Tibial nerve (tissue), 4 donors: ENCODE measurements at places on chromosomes 1 and 21. TPM values are rescaled to one million over a fixed set of nuclear protein-coding genes. Genes with fewer than 3 reads are reported as not detected.

DNA sequence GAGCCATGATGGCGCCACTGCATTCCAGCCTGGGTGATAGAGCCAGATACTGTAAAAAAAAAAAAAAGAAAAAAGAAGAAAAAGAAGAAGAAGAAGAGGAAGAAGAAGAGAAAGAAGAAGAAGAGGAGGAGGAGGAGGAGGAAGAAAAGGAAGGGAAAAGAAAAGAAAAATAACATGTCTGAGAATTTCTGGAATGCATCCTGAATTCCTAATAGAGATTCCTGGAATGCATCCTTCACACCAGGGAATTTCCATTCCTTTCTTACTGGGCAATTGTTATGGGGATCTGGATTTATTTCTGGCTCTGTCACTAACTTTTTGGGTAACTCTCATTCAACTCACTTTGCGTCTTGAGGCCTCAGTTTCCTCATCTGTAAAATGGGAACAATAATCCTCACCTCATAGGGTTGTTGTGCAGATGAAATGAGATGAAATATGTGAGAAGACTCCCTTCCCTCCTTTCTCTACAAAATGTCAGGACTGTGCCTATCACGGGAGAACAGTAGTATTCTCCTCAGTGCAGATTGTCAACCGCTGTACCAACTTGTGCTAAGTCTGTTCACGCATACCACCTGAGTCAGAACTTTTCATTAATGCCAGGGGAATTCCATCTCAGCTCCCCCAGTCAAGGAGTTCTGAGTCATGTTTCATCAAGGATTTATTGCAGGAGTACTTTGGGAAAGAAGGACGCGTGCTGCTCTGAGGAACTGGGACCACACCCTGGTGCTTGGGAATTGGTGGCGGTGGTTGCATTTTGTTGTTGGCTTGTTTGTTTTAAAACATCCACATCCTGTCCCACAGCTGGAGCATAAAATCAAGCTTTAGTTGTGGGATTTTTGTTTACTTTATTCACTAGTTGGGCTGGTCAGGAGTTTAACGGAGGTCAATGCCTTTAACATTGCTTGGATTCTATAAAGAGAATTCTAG, 42.4 kb upstream of the ROR1 start:
- DNase-seq = peak; percentile 19
- H3K4me1 ChIP-seq = peaks cover 9% of the 10 kb centered on the region
- no peak overlapping the region for H3K4me3 ChIP-seq
- H3K27ac ChIP-seq = peak overlapping the region; percentile 34
- H3K27me3 ChIP-seq = no peaks in the 10 kb centered on the region

DNA sequence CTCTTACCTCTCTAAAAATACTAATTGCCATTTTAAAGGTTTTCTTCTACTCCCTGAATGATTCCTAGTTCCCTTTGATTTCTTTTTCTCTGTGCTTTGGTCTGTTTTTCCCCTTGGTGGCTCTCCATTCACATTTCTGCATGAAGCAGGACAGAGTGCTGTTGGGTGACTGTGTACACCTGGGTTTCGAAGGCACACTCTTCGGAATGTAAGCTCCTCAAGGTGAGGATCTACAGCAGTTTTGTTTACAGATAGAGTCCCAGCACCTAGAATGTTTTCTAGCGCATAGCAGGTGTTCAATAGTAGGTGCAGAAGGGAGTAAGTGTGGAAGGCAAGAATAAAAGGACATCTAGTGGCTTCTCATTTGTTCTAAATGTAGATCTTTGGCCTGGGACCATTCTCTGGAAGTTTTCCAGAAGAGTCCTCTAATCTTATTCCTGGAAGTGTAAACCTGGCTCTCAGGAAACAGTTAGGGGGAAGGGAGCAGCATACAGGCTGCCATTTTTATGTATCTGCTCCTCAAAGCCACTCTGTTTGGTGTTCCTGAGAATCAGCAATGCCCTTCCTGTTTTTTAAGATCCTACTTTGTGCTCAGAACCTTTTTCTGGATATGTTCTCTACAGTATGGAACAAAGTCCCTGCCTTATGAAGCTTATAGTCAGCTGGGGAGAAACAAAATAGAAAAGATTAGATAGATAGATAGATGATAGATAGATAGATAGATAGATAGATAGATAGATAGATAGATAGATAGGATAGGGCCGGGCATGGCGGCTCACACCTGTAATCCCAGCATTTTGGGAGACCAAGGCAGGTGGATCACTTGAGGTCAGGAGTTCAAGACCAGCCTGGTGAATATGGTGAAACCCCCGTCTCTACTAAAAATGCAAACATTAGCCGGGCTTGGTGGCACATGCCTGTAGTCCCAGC, 22.8 kb upstream of the EFNA1 start:
- no peaks in the 10 kb centered on the region for H3K4me1 ChIP-seq
- no peaks in the 10 kb centered on the region for H3K36me3 ChIP-seq
- no peak for DNase-seq
- H3K27ac ChIP-seq = peak overlapping the region; percentile 27

Gene NEGR1
- total RNA-seq = 46.0 TPM

DNA sequence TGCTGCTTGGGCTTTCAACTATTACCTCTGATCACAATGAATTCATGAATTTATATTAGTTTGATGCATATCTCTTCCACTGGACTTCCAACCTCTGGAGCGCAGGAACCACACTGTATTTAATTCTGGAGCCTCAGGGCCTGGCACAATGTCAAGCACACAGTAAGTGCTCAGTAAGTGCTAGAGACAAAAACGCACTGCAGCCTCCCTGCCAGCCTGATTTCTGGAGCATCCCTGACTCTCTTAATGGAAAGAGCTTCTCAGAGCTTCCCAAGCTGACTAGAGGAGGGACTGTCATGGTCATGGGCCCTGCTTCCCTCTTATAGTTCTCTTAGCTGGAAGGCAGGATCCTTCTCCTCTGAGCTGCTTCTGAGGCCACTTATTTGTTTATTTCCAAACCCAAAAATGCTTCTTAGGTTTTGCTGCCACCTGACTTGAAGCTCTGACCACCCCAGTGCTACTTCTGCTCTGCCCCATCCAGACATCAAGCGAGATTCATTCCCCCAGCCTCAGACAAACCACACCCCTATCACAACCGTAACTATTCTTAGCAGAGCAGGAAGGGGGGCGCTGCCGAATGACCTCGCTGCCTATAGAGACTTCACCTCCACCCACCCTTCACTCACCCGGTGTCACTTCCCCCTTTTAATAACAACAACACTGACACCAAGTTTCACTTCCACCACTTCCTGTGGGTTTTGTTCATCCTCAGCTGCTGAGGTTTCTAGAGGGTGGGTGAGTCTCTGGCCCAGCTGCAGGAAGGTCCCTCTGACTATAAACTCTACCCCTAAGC, 33.6 kb downstream of the NUAK2 start:
- peaks cover 40% of the 10 kb centered on the region for H3K4me1 ChIP-seq
- no peak overlapping the region for H3K27ac ChIP-seq

- H3K4me3 ChIP-seq = peak within 1 kb of the TSS; percentile 86
- no peaks in the 10 kb centered on the region for H3K27me3 ChIP-seq
- DNase-seq = peak; percentile 33
- H3K4me1 ChIP-seq = no peaks in the 10 kb centered on the region
Observed at GRCh38 chr1:220527908-220528678, at the start of gene MARK1. MARK1 (plus strand) TSS chr1:220528136; CDS start chr1:220528823, 687 bp downstream.

DNA sequence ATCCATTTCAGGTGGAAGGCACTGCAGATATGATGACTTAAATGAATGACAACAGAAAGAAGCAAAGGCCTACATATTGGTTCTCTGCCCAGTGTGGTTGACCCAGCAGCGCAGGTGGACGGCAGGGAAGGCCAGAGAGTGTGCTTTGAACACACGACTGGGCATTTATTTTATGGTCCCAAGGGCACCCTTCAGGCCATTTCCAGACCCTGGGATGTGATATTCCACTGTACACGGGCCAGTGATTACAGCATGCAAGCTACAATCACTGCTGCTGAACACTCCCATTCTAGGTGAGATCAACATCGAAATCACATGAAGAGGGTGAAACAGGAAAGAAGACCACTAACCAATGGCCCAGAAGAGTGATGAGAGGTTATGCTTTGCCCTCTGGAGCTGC, 33.8 kb downstream of the PCNX2 start:
- no peak for DNase-seq
- no peak overlapping the region for H3K27ac ChIP-seq
- H3K4me3 ChIP-seq = no peak overlapping the region
- no peaks in the 10 kb centered on the region for H3K27me3 ChIP-seq

DNA sequence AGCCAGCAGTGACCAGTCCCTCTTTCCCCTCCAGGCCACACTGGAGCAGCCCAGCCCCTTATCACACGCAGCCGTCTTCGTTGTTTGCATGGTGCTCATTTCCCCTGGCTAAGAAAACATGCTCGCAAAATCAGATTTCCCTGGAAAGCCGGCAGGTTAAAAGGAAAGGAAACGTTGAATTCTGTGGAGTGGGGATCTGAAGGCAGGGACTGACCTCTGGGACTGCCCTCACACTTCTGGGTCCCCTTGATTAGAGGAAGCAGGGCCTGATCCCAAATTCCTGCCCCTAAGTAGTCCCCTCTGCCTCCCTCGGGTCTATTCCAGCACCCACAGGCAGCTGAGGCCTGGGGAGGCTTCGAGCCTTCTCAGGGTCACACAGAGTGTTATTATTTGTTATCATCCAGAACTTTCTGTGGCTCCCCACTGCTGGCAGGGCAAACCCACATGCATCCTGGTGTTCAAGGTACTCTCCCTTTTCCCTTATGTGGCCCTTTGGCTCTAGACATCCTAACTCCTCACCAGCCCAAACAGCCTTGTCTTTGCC, 125.2 kb upstream of the ZBTB40 start:
- no peak for DNase-seq
- no peaks in the 10 kb centered on the region for H3K4me1 ChIP-seq
- no peak overlapping the region for H3K27ac ChIP-seq
- H3K4me3 ChIP-seq = no peak overlapping the region

Gene CFAP107
- not detected for total RNA-seq

DNA sequence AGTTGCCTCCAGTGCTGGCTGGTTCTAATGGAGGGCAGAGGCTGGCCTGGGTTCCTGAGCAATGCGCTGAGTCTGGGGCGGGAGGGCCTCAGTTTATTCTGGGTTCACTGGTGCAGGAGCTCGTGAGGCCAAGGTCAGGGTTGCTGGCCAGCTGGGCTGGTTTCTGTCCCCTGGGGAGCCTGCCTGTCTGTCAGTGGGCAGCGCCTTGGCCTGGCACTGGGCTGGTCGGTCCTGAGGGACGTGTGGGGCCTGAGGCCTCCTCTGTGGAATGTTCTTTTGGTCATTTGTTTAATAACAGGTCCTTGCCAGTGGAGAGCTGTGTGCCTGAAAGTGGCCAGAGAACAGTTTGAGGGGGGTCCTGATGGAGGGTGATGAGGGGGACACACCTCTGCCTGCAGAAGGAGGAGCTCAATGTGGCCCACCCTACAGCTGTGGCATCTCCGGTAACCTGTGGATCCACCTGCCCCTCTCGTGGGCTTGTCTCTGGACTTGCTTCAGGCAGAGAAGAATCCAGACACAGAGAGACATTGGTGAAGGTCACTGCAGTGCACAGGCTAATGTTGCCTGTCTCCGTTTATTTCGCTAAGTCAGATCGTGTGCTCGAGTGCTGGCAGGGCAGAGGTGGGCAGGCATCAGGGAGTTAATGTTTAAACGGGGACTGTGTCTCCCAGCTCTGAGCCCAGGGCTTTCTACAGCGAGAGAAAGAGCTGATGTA, 34.6 kb downstream of the COQ8A start:
- no peak overlapping the region for H3K4me3 ChIP-seq
- H3K36me3 ChIP-seq = peaks cover 55% of the 10 kb centered on the region
- no peaks in the 10 kb centered on the region for H3K27me3 ChIP-seq
- DNase-seq = no peak

DNA sequence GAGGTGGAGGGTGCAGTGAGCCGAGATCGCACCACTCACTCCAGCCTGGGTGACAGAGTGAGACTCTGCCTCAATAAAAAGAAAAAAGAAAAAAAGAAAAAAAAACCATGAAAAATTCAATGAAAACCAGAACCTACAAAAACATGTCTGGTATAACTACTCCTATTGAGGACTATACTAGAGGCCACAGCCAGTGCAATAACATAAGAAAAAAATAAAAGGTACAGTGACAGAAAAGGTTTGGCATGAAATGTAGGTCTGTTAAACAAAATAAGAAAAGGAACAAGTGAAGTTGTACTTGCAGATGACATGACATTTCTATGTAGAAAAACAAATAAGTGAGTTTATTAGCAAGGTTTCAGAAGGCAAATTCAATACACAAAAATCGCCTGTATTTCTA, 8.2 kb downstream of the NADK start:
- no peaks in the 10 kb centered on the region for H3K36me3 ChIP-seq
- no peaks in the 10 kb centered on the region for H3K27me3 ChIP-seq
- no peaks in the 10 kb centered on the region for H3K4me1 ChIP-seq
- H3K27ac ChIP-seq = no peak overlapping the region
- no peak overlapping the region for H3K4me3 ChIP-seq

DNA sequence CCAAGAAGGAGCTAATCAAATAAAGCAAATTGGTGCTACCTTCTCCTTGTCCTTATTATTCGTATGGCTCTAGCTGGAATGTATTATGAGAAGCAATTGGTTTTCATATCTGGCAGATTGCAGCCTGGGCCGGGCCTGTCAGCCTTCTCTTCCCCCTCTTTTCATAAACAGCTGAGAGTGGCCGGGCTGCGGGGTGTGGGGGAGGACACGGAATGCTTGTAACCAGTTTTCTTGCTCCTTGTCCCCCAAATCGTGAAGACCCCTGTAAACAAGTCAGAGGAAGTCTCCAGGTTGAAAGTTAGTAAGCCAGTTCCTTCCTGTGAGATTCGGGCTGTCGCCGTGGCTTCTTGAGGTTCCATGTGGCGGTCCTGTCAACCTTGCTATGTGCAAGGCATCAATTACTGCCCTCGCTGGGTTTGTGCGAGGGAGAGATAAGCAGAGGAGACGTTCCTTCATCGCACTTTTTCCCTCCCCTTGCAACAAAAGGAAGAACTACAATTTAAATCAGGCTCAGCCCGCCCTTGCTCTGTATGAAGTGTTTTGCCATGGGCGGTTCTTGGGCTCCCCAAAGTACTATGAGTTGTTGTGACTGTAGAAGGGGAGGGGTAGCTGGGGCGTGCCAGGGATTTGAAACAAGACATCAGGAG, 450.7 kb downstream of the CAMTA1 start:
- H3K36me3 ChIP-seq = no peaks in the 10 kb centered on the region
- H3K27ac ChIP-seq = no peak overlapping the region
- no peak overlapping the region for H3K4me3 ChIP-seq
- H3K4me1 ChIP-seq = no peaks in the 10 kb centered on the region

- no peaks in the 10 kb centered on the region for H3K4me1 ChIP-seq
- DNase-seq = no peak
- no peaks in the 10 kb centered on the region for H3K36me3 ChIP-seq
- H3K27me3 ChIP-seq = no peaks in the 10 kb centered on the region
- H3K4me3 ChIP-seq = no peak overlapping the region
- no peak overlapping the region for H3K27ac ChIP-seq
Observed at GRCh38 chr1:25537153-25537831, 6.1 kb upstream of the LDLRAP1 start.

- H3K27me3 ChIP-seq = no peaks in the 10 kb centered on the region
- no peak overlapping the region for H3K4me3 ChIP-seq
- no peak overlapping the region for H3K27ac ChIP-seq
- no peaks in the 10 kb centered on the region for H3K4me1 ChIP-seq
- no peak for DNase-seq
Observed at GRCh38 chr1:169360415-169360814, 7.2 kb downstream of the NME7 start.
